Renal pelvis (tissue), 12 donors: ENCODE measurements at places on chromosomes 4 and X.

DNA sequence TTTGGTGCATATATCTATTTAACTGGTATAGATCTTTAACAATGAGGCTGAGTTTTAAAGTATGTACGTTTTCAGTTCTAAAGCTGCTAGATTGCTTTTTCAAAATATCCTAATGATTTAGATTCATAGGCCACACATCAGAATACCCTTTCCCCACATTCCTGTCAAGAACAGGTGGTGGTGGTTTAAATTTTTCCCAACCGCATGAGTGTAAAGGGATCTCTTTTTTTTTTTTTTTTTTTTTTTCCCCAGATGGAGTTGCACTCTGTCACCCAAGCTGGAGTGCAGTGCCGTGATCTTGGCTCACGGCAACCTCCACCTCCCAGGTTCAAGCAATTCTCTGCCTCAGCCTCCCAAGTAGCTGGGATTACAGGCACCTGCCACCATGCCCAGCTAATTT lies 28.0 kb downstream of the NUP54 start:
- DNase-seq = no peak

GRCh38 chr4:147332091-147332490 lies 148.8 kb upstream of the EDNRA start:
- DNase-seq = no peak

DNA sequence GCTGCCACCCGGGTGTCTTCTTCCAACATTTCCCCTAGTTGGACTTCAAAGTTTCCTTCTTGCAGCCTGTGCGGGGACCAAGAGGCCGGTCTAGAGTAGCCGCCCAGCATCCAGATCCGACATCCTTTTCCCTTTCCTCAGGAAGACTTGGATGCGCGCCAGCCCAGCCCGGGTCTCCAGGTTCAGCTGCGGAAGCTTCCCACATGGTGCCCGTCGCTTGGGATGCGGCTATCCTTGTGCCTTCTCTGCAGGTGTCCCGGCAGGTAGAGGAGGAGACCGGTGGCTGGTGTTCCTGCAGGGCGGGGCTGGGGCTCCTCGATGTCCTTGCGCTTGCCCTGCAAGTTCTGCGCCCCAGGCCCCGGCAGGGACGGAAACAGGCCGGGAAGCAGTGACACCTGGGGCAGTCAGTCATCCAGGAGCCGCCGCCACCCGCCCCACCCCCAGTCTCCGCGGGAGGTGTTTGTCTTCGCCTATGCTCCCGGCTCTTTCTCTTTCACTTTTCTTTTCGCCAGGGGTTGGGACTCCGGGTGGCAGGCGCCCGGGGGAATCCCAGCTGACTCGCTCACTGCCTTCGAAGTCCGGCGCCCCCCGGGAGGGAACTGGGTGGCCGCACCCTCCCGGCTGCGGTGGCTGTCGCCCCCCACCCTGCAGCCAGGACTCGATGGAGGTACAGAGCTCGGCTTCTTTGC lies at the start of gene IL15:
IL15 (plus strand) TSS at position 502 of the 689 bp plus-strand sequence. CDS start 82,882 bp downstream, outside the sequence.
- DNase-seq = peak; percentile 44

DNA sequence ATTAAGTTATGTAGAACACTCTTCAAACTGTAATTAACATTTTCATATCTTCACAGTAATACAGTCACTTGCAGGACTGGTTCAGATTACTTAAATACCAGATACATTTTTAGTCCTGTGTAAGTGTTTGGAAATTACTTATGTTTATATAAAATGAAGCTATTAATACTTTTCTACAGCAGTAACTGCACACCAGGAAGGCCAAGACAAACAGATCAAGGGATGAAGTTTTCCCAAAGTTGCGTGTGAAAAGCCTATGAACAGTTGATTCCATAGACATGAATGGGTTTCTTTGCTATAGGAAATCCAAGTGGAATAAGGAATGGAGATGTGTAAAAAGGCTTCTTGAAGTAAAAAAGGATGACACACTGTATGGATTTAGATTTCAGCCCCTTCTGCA lies 28.9 kb upstream of the DRP2 start:
- DNase-seq = no peak

DNA sequence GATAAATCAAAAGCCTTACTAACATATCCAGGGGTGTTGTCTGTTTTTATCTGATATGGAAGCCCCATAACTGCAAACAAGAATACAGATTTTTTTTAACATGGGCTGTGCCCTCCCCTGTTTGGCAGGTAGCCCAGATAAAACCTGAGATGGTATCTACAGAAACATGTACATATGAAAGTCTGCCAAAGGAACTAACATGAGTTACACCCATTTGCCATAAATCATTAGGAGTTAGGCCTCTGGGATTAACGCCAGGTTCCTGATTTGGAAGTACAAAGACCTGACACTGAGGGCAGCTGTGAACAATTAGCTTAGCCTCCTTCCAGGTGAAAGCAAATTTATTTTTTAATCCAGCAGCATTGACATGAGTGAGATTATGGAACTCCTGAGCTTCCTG lies 264.3 kb downstream of the TECRL start:
- no peak for DNase-seq

DNA sequence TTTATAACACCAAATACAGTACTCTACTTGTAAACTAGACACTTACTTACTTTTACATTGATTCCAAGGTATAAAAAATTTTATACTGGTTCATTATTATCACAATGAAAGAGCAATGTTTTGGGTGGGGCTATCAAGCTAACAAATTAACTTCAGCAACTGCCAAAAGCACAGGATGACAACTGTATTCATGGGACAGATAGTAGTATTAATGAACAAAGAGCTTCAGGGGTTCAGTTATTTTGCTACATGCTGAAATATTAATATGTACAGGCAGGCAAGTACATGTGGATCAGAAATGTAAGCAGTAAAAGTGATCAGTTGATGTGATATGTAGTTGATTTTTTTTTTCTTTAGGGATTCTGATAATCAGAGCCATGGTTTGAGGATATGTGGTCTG lies 112.9 kb downstream of the NAA11 start:
- DNase-seq = no peak

DNA sequence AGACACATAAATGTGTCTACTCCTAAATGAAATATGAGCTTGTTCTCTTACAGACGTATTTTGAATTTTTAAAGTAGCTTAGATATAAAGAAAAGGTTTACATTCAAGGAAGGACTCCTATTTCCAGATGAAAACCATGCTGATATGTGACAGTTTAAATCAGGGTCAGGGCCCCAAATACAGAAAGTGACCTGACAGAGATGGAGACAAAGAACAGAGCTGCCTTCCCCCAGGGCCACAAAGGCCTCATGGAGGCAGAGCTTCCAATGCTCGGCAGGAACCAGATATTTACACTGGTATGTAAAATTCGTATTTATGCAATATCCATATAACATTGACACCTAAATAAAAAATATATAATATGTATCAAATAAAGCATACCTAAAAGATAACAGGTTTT lies 124.0 kb downstream of the PRDM5 start:
- DNase-seq = no peak

DNA sequence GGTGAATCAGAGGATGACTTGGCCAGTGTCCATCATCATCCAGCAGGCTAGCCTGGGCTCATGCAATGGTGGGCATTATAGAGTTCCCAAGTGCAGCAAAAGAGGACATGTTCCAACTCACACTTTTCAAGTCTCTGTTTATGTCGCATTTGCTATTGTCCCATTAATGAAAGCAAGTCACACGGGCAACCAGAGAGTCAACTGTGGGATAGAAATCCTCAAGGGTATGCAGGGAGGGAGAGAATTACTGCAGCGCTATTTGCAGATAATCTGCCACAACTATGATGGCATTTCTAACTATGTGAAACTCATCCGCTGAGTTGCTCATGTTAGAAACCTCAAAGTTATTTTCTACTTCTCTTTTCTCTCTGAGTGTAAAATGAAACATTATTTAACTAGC lies 78.5 kb upstream of the TAB3 start:
- no peak for DNase-seq

- no peak for DNase-seq
Observed at GRCh38 chrX:119887721-119888425, 7.8 kb upstream of the AKAP14 start.

GRCh38 chr4:165016971-165017370 lies 14.8 kb upstream of the TRIM60 start:
- DNase-seq = no peak

DNA sequence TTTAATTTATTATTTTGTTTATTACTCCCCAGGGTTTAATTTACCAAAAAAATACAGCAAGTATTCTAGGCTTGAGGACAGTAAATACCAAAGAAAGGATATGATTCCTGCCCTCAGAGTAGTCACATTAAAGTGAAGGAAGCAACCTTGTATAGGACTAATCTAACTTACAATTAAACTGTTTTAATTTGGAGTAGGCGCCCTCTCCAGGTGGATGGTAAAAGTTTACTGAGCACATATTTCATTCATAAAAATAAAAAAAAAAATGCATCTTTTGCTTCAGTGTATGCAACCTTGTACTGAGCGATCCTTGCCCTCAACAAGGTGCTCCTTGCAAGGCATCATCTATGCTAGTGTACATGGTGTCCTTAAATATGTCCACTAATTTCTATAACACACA lies 72.0 kb upstream of the MAGEB16 start:
- DNase-seq = no peak

DNA sequence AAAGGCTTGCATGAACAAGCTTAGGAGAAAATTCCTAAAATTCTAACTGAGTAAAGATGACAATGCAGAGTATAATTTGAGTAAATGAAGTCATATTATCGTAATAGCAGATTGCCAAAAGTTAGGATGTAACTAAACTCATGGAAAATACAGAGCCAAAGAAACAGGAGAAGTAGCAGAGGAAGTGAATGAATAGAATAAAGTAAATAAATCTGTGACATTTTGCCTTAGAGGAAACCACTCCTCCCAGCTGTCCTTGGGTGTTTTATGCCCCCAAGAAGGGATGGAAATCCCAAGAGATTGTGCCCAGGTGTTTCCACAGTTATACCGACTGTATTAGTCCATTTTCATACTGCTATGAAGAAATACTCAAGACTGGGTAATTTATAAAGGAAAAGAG lies 1.9 kb upstream of the BMX start:
- DNase-seq = no peak

- DNase-seq = no peak
Observed at GRCh38 chrX:2484256-2484655, 16.5 kb downstream of the DHRSX start.
